ENCODE measurements at places on chromosomes 16 and 17.

DNA sequence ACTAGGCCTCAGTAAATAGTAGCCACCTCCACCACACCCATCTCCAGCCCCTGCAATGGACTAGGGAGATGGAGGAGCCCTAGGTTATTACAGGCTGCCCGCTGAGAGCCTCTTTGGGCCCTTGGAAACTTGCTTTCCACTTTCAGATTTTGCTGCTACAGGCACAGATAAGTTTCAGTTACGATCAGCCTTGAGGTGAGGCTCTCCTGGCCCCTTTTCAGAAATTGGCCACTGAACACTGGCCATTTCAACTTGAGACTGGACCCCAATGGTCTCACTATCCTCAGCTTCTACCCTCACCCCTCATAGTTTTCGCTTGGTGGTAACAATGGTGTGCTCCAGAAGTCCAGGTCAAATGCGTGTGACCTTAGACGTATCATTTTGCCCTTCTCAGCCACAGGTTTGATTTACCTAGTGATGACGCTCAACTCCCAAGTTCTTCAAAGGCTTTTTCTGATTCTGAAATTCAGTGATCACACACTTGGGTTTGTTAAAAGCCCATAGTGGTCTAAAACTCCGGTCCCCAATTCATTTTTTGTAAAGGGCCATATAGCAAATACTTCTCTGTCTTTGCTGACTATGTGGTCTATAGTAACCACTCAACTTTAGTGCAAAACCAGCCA is 1.0 kb downstream of the PMM2 start:
- no peak for DNase-seq

- DNase-seq: no peak
Observed at GRCh38 chr16:84190731-84191388, at the start of gene ADAD2. ADAD2 (plus strand) TSS chr16:84191157; CDS start chr16:84191231, 74 bp downstream.

GRCh38 chr17:40130352-40131042 is 8.7 kb downstream of the MSL1 start:
- DNase-seq: no peak

- DNase-seq: no peak
Observed at GRCh38 chr17:62696726-62697490, 69.4 kb downstream of the MRC2 start.

DNA sequence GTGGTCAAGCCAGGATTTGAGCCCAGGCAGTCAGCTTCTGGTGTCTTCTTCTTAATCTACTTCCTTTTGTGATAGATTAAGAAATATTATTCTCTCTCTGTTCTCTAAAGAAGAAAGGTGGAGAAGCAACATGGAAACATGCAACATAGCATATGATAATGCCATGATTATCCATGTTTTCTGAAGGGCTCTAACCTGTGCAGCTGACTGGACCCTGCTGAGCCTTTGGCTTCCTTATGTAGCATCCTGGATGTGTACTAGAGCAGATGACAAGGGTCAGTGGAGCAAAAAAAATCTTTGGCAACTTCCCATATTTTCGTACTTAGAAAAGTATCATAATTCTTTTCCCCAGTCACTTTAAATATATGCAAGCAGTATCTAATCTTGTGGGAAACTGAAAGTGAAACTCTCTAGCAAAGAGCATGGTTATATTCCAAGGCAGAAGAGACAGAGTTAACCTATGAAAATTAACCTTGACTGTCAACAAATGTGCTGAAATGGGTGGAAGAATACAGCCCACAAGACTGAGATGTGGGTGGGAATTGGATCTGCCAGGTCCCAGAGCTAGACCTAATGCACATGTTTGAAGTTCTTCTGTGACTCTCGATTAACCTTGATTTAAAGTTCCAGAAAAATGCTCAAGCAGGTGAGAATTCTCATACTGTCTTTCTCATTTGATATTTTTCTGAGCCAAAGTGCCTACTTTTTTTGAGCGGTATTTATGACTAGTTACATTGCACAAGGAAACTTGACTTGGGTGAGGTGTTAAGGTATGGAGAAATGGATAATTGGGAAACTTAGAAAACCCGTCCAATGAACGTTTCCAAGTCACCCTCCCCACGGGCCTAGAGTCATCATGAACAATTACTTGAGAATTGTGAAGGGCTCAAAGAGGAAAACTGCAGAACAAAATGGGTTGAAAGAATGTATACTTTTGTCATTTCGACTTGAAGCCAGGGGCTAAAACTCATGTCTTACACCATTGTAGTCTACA is 248.6 kb downstream of the FTO start:
- no peak for DNase-seq

GRCh38 chr17:949623-950303 is 29.8 kb downstream of the NXN start:
- DNase-seq: no peak

GRCh38 chr17:17648762-17649161 is 32.5 kb upstream of the RAI1 start:
- DNase-seq: no peak

DNA sequence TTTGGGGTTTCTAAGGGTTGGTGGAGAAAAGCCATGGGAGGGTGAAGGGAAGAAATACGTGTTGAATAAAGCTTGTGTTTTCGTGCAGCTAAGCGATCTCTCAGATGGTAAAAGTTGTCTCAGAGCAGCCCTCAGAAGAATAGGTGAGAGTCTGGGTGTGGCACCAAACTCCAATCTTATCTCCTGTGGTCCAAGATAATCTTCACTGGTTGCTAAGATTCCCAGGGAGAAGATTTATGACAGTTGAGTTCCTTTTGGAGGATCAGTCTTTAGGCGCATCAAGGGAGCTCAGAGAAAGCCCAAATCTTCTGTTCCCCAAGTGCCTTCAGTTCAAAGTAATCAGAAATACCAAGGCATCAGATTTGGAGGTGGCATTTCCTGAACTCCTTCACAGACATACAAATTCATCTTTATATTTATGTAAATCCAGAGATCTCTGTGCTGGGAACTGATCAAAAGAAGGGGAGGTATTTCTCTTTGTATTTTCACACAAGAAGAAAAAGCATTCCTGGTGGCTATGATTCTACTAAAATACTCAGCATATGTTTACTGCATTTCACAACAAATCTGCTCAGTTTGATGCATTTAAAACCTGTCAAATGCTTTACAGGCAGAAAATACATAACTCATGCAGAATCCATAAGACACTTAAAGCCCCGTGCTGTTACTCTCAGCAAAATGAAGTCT is 102.9 kb downstream of the ABCC12 start:
- DNase-seq: no peak

- no peak for DNase-seq
Observed at GRCh38 chr17:42979511-42980273, at the start of gene PTGES3L. PTGES3L (minus strand) TSS chr17:42980080; CDS start chr17:42980053, 27 bp downstream.

DNA sequence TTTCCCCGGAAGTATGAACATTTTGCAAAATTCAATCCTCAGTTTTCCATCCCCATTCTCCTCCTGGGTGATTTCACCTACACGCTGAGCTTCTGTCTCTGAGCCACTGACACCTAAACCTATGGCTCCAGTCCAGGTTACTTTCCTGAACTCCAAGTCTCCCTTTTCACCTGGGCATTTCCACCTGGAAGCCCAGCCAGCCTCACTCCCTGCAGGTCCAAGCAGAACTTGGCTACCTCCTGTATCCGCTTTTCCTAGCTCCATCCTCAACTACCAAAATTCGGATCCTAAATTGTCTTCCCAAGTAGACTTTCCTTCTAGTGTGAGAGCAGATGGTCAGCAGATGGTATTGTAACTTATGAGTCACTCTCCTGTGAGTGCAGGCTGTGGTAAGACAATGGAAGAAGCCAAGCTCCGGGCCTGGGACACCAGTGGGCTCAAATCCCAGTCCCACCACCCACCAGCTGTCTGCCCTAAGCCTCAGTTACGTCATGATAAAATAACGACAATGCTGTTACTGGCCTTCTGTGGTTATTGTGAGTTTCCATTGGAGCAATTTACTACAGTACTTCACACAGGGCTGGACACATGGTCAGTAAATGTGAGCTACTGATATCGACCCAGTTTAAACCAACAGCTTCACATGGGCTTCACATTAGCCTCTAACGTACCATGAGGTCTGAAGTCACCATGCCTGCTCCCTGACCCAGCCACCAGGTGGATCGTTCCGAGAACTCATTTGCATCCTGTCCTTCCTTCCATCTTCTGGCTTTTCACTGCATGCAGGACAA is 33.3 kb downstream of the PECAM1 start:
- no peak for DNase-seq

DNA sequence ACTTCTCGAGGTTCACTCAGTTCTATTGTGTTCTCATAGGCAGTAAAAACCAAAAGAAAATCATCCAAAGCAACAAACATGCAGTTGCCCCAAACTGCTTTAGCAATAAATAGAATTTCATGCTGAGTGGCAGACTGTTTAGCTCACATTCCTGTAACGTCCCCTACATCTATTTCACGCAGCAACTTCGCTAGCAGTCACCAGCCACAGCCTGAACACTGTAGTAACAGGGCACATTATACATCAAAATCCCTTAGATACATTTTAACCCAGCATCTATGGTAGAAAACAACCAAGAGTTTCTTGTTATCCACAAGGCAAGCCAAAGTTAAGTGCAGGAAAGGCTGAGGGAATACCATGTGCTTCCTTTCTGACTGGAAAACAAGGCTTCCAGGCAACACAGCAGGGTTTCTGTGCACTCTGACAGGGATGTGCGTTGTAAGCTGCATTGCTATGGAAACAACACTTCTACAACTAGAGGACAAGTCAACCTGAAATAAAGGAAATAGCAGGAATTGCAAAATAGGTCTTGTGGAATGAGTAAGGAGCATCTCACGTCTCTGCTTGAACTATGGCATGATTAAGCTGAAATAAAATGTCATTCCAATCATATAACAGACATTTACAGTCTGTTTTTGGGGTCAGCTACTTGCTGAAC is 55.4 kb downstream of the CFDP1 start:
- no peak for DNase-seq

DNA sequence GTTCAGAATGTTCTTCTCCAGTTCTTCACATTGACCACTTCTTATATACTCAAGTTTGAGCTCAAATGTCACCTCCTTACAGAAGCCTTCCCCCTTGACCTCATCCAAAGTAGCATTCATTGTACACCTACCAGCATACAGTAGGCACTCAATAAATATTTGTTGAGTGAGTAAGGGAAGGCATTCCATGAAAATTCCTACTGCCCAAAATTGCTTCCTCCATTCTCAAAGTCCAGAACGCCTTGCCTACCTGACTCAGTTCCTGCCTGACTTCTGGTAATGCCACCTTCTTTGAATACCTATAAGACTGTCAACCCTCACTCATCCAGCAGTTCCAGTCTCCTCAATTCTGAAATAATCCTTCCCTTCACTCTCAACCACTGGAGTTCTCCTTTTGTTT is 14.8 kb upstream of the BPTF start:
- no peak for DNase-seq

DNA sequence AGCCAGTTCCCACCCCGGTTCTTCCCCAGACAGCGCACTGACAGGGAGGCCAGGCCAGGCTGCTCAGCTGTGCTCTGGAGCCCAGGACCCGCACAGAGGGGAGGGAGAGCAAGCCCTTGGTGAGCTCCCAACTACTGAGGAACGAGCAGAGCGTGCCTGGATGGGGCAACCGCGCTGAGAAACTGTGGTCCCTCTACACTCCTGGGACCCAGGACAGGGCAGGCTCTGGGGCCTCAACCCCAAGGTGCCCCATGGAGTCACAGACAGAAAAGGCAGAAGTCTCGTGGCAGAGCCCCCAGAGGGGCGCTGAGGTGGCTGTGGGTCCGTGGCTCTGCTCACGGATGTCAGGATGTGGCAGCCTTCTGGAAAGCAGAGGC is 16.3 kb downstream of the SLX4 start:
- no peak for DNase-seq

DNA sequence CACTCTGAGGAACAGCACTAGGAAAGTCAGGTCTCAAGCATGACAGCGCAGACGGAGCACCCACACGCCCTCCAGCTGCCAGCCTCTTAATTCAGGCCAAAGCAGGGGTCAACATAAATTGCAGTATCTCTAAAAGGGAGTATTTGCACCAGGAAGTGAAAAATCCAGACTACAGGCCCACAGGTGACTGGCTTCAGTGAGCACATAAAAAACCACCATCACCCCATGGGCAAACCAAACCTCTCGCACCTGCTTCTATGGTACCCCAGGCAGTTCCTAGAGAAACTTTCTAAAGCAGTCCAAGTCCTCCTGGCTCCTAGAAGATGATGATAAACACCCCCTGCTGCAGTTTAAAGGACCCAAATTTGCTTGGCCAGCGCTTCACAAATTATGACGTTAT is 129.8 kb downstream of the ZNF423 start:
- DNase-seq: no peak

DNA sequence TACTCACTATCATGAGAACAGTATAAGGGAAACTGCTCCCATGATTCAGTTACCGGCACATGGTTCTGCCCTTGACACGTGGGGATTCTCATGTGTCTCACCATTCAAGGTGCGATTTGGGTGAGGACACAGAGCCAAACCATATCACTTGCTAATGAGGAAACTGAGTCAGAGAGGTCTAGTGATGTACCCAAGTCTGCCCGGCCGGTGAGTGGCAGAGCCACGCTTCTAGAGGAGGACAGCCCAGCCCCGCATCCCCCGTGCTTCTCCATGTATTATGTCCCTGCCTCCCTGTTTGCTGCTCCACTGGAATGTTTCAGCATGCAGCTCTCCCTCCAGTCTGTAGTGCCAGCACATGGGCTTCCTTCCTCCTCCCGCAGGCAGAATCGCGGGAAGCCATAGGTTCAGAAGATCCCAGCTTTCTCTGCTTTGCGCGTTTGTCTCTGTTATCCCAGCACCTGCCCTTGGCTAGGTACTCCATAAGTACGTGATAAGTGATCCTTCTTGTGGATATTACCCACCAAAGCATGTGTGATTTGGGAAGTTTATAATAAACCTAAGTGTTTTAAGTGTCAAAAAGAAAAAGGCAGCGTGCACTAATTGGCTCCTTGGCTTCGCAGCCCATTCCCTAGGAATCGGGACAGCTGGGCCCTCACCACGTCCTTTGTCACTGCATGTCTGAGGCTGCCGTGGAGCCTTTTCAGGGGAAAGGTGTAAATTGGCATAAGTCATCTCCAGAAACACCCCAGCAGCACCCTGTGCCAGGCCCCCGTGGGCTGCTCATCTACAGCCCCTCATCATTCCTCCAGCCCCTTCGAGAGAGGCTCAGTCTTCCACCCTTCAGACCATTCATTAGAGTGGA is 103.8 kb downstream of the CLEC16A start:
- DNase-seq: no peak

- no peak for DNase-seq
Observed at GRCh38 chr16:25063102-25063501, 47.9 kb upstream of the ARHGAP17 start.

DNA sequence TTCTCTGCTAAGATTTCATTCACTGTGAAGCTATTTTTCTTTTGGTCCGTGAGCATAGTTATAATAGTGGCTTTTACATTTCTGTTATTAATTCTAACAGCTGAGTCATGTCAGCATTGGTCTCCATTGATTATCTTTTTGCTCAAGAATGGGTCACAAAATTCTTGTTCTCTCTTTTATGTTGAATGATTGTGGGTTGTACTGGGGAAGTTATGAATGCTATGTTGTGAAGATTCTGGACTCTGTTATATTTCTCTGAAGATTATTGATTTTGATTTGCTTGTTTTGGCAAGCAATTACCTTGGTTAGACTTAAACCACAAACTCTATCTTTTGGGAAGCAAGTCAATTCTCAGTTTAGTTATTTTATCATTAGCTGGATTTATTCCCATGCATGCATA is 98.8 kb downstream of the IRX5 start:
- no peak for DNase-seq

Measured in urinary bladder (tissue), 4 donors.